ENCODE measurements at places on chromosomes 7 and 10.

GRCh38 chr7:51366930-51367613 is 50.5 kb upstream of the COBL start:
- H3K4me3 ChIP-seq: no peak overlapping the region
- no peak for DNase-seq
- H3K4me1 ChIP-seq: no peaks in the 10 kb centered on the region
- no peaks in the 10 kb centered on the region for H3K36me3 ChIP-seq

DNA sequence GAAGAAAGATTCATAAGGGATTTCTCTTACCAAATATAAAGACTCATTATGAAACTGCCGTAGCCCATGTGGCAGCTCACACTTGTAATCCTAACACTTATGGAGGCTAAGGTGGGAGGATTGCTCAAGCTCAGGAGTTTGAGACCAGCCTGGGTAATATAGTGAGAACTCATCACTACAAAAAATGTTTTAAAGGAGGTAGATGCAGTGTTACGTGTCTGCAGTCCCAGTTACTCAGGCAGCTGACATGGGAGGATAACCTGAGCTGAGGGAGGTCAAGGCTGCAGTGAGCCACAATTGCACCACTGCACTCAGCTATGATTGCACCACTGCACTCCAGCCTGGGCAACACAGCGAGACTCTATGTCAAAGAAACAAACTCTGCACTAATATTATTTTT is 18.1 kb upstream of the DNA2 start:
- no peaks in the 10 kb centered on the region for H3K27me3 ChIP-seq
- H3K4me1 ChIP-seq: no peaks in the 10 kb centered on the region
- H3K27ac ChIP-seq: no peak overlapping the region
- peaks cover 11% of the 10 kb centered on the region for H3K36me3 ChIP-seq
- no peak overlapping the region for H3K4me3 ChIP-seq

GRCh38 chr7:134916171-134916883 is 70.0 kb upstream of the AGBL3 start:
- no peak overlapping the region for H3K27ac ChIP-seq
- no peaks in the 10 kb centered on the region for H3K4me1 ChIP-seq
- DNase-seq: no peak

DNA sequence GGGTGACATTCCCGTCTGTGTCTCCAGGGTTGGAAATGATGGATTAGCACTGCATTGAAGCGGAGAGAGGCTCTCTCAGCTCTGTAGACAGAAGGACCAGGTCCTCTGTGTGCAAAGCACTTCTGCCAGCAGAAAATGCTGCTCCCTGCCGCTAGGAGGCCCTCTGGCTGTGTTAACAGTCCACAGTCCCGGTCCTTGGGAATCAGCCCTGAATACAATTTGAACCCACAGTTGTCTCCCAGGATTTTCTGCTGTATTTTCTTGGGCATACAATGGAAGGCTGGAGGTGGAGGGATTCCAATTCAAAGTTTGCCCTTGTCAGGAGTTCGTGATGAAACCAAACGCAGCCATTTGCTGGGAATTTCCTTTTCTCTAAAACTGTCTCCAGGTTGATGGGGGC is 205.2 kb downstream of the GLRX3 start:
- no peak overlapping the region for H3K27ac ChIP-seq
- no peak for DNase-seq
- no peak overlapping the region for H3K4me3 ChIP-seq
- H3K27me3 ChIP-seq: no peaks in the 10 kb centered on the region
- H3K36me3 ChIP-seq: no peaks in the 10 kb centered on the region
- H3K4me1 ChIP-seq: no peaks in the 10 kb centered on the region

GRCh38 chr7:13989126-13989948 is at the start of gene ETV1:
Gene ETV1, minus strand, starts transcription at chr7:13989666. Its CDS starts 614 bp downstream, at chr7:13989052.
- H3K36me3 ChIP-seq: no peaks in the 10 kb centered on the region
- no peaks in the 10 kb centered on the region for H3K4me1 ChIP-seq

- no peaks in the 10 kb centered on the region for H3K36me3 ChIP-seq
- peaks cover 15% of the 10 kb centered on the region for H3K4me1 ChIP-seq
- H3K4me3 ChIP-seq: no peak overlapping the region
- no peak for DNase-seq
These were observed 73.8 kb upstream of the EFCAB10 start for GRCh38 chr7:105655067-105655466.

DNA sequence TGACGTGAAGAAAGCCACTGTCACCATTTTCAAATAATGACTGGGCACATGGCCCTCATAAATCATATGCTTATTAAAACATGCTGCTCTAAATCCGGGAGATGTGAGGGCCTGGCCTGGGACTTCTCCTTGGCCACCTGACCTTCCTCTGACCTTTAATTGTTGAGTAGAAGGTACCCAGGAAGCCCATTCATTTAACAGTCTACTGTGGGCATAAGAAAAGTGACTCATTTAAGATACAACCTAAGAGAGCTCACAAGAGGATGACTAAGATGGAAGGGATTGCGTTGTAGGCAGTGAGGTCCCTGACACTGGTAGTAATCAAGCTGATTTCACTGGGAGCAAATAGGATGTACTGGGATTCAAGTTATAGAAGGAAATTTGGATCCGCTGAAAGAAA is 203.4 kb upstream of the GPR26 start:
- H3K27ac ChIP-seq: no peak overlapping the region
- H3K27me3 ChIP-seq: no peaks in the 10 kb centered on the region
- H3K36me3 ChIP-seq: no peaks in the 10 kb centered on the region
- no peak overlapping the region for H3K4me3 ChIP-seq
- H3K4me1 ChIP-seq: no peaks in the 10 kb centered on the region
- DNase-seq: no peak

DNA sequence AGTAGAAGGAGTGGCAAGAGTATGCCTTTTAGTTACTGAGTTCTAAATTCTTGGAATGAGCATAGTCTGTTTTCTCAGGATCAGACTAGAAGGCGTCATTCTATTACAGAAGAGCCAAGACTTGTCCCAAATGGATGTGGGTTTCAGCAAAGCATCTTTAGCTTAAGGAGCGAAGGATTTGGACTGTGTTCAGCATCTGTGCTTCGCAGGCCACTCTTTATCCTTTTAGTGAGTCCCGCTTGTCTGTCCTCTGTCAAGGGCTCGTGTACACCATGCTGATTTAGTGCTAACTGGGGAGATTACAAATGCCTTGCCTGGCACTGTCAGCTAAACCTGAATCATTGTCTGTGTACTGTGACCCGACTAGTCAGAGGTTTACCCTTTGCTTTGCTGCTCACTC is 465.7 kb downstream of the AUTS2 start:
- no peak overlapping the region for H3K27ac ChIP-seq
- no peak overlapping the region for H3K4me3 ChIP-seq
- no peaks in the 10 kb centered on the region for H3K27me3 ChIP-seq
- H3K36me3 ChIP-seq: no peaks in the 10 kb centered on the region
- H3K4me1 ChIP-seq: no peaks in the 10 kb centered on the region
- no peak for DNase-seq

GRCh38 chr7:88361357-88361756 is 54.7 kb upstream of the STEAP4 start:
- H3K4me3 ChIP-seq: no peak overlapping the region
- H3K36me3 ChIP-seq: no peaks in the 10 kb centered on the region
- no peak for DNase-seq
- H3K27me3 ChIP-seq: no peaks in the 10 kb centered on the region

DNA sequence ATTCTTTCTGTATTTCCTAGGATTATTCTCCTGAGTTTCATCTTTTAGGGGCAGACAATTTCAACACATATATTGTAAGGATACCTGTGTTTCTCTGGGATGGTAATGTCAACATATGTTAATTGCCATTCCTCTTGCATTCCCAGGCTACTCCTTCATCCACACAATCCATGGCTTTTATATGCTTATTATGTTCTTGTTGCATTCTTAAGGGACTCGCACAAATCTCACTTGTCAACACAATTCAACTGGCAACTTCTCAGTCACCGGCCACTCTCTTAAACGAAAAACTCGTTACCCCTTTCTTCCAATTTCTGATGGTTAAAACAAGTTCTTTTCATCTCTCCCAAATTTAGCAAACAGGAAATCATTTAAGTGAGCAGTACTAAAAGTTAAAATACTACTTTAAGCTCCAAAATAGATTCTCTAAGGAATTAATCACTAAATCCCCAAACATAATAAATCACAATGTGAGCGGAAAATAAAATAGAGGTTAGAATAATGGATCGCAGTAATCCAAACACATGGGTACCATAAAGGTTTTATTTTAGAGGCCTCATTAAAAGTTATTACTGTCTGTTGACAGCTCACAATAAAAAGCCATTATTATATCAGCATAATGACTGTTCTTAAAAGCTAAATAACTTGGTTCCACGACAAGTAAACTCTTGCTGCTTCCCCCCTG is 223.2 kb downstream of the ELMO1 start:
- H3K27me3 ChIP-seq: no peaks in the 10 kb centered on the region
- no peaks in the 10 kb centered on the region for H3K36me3 ChIP-seq
- H3K4me3 ChIP-seq: no peak overlapping the region
- H3K27ac ChIP-seq: no peak overlapping the region

DNA sequence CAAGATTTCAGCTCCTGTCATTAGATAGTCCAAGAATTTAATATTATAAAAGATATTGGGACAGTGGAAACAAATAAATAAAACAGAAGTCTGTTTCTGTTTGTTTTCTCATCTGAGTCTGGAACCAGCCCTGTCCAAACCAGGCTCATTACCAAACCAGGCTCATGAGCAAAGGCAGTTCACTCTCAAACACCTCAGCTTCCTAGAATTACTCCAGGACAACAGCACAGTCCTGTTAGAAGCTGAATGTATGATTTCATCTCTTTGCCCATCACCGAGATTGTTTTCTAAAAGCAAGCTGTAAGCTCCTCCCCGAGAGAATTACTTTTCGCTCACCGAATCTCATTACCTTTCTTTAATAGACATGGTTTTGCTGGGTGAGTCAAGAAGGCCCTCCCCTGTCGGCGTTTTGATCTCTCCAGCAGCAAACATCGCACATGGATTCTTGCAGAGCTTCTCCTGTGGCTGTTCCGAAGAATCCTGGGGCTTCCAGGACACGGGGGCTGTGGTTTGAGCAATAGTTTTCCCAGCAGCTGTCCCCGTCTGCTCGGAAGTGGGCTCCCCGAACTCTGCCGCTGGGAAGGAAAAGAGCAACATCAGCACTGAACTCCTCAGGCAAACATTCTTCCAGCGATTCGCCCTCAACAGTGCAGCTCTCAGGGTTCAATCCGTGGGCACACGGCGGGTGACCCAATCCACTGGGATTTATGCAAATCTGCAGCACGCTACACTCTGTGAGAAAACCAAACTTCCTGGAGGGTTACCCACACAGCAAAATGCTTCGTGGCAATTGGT is 112.5 kb downstream of the SVIL start:
- peaks cover 17% of the 10 kb centered on the region for H3K36me3 ChIP-seq
- no peak for DNase-seq
- H3K4me1 ChIP-seq: no peaks in the 10 kb centered on the region
- no peak overlapping the region for H3K27ac ChIP-seq
- H3K4me3 ChIP-seq: peak overlapping the region; percentile 9

DNA sequence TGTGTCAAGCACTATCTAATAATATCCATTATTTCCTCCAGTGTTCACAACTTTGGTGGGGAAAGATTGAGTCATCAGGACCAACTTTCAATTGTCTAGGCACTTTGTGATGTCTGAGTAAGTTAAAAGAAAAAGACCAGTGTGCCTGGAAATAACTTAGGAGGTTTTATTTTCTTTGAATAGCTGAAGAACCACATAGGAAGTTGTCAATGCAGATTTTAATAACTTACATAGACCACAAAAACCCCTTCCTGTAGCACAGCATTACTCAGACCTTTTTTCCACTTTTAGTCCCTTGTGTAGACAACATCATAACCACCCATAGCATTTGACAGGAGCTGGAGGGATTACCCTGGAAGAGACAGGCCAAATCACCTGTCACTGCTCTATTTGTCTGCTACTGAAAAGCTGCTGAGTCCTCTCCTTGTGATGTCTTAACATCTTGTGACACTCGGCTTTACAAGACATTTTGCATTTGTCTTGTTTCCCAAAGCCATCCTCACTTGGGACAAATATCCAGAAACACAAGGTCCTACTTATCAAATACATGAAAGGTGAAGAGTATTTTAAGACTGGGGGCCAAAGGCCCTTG is 241.5 kb upstream of the PTER start:
- no peak overlapping the region for H3K4me3 ChIP-seq
- H3K27me3 ChIP-seq: no peaks in the 10 kb centered on the region
- H3K4me1 ChIP-seq: no peaks in the 10 kb centered on the region
- no peaks in the 10 kb centered on the region for H3K36me3 ChIP-seq

GRCh38 chr7:124575176-124575575 is 190.4 kb downstream of the GPR37 start:
- H3K27ac ChIP-seq: no peak overlapping the region
- H3K4me3 ChIP-seq: no peak overlapping the region
- no peaks in the 10 kb centered on the region for H3K4me1 ChIP-seq
- DNase-seq: no peak

GRCh38 chr7:141306081-141306480 is 232.2 kb downstream of the TMEM178B start:
- no peak overlapping the region for H3K27ac ChIP-seq
- H3K4me1 ChIP-seq: no peaks in the 10 kb centered on the region
- DNase-seq: no peak
- H3K27me3 ChIP-seq: no peaks in the 10 kb centered on the region
- H3K4me3 ChIP-seq: no peak overlapping the region
- no peaks in the 10 kb centered on the region for H3K36me3 ChIP-seq

DNA sequence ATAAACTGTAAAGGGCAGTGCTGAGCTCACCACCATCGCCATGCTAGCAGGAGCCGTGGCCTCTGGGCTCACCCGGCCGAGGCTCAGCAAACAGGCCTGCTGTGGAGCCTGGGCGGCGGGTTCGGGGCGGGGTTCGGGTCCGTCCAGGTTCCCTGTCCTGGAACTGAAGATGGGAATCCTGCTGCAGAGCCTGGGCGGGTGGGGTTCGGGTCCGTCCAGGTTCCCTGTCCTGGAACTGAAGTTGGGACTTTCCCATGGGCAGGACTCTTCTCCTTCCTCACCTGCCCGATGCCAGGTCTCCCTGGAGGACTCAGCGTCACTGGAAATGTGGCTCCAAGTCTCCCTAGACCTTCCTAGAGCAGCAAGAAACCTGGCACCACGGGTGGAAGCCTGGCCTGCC is 36.6 kb downstream of the EN2 start:
- H3K27me3 ChIP-seq: no peaks in the 10 kb centered on the region
- peak; percentile 76 for DNase-seq
- no peaks in the 10 kb centered on the region for H3K36me3 ChIP-seq
- no peak overlapping the region for H3K27ac ChIP-seq

DNA sequence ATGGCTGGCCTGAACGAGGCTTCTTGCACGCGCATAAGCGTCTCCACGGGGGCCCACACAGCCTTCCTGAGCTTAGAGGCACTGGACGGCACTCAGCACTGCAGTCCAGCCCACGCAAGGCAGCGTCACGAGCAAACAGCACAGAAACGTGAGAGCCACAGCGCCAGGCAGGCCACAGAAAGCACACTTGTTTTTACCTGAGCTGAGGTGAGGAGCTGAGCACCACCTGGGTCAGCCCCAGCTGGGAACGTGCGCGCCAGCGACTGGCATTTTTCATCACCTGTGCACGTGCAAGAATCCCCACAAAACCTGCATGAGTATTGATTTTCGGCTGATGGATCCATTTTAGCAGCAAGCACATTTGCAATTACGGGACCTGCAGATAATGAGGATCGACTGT is 26.7 kb downstream of the IQCE start:
- peaks cover 48% of the 10 kb centered on the region for H3K36me3 ChIP-seq
- no peaks in the 10 kb centered on the region for H3K4me1 ChIP-seq
- no peak overlapping the region for H3K4me3 ChIP-seq
- no peak for DNase-seq

- no peaks in the 10 kb centered on the region for H3K27me3 ChIP-seq
- no peak overlapping the region for H3K27ac ChIP-seq
- H3K36me3 ChIP-seq: no peaks in the 10 kb centered on the region
- H3K4me3 ChIP-seq: no peak overlapping the region
- DNase-seq: no peak
- H3K4me1 ChIP-seq: no peaks in the 10 kb centered on the region
These were observed 150.4 kb downstream of the SKAP2 start for GRCh38 chr7:26714006-26714405.

- no peak overlapping the region for H3K4me3 ChIP-seq
- H3K27me3 ChIP-seq: no peaks in the 10 kb centered on the region
- DNase-seq: no peak
- no peak overlapping the region for H3K27ac ChIP-seq
- no peaks in the 10 kb centered on the region for H3K36me3 ChIP-seq
These were observed 249.8 kb downstream of the PTEN start for GRCh38 chr10:88113232-88113631.

Data from upper lobe of left lung (tissue), 6 donors.